ENCODE measurements at places on chromosomes 11 and 22.

- DNase-seq: no peak
Observed at GRCh38 chr22:47452184-47452583, 689.7 kb downstream of the TBC1D22A start.

DNA sequence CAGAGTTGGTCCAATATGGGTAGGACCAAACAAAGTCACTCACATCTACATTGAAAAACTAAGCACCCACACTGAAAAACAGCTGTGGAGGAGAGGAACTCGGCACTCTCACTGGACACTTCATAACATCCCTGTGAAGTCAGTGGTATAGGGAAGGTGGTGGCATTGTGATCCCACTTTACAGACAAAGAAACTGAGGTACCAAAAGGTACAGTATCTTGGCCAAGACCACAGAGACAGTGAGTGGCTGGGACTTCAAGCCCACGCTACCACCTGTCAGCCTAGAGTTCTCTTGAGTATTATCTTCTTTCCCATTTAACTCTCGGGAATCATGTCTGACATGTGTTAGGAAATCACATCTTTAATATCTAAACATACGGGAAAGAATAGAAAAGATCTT, 61.9 kb downstream of the SYN3 start:
- DNase-seq: no peak

- DNase-seq: no peak
Observed at GRCh38 chr11:88535916-88536547, 198.5 kb upstream of the CTSC start.

DNA sequence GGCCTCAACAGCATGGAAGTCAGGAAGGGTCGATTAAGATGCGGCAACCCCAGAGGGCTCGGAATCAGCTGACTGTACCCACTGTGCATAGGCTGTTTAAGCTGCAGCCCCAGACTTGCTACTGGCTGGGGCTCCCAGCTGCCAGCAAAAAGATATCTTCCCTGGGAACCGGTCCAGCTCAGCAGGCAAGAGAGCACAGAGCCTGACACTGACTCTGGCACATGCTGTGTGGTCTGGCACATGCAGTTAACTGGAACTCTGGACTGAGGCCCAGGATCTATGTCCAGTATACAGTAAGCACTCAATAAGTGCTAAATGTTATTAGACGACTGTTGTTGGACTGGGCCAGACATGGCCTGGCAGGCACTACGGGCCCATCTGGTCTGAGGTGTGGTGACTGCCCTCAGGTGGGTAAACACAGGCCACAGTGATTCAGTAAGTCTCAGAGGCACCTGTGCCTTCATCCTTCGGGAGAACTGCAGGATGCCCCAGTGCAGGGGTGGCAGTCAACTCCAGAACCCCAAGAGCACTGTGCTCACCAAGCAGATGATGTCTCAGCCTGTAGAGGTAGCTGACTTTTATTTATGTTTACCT, 87.6 kb downstream of the LARGE1 start:
- DNase-seq: peak; percentile 20

DNA sequence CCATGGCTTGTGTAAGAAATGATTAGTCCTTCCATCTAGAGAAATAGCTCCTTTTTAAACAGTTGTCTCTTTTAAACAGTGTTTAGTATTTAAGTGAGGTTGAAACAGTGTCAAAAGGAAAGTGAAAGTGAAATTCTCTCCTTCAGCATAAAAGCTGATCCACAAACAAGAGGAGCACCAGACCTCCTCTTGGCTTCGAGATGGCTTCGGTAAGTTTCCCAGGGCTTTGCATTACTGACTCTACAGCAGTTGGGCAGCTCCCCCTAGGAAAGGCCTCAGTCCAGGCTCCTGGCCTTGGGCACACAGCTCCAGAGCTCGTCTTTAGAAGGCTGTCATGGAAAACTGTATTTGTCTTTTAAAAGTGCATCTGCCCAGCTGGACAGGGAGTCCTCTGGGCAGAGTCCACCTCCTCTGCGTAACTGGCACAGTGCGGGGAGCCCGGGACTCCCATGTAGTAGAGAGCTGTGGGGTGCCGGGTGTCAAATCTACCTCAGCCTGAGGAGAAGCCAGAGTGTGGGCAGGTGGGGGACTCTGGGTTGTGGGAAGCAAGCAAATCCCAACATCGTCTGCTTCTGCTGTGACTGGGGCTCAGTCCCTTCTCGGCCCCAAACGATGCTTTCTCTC, at the start of gene PLAAT4:
PLAAT4 (plus strand) TSS at position 140 of the 624 bp plus-strand sequence; CDS start at position 201, 61 bp downstream.
- peak; percentile 50 for DNase-seq

GRCh38 chr11:32052215-32052614, 38.7 kb upstream of the RCN1 start:
- peak; percentile 54 for DNase-seq
